ENCODE measurements at places on chromosomes 2 and 18.
A peak's percentile ranks its signal among the peaks of the same experiment; 100 is the strongest.

DNA sequence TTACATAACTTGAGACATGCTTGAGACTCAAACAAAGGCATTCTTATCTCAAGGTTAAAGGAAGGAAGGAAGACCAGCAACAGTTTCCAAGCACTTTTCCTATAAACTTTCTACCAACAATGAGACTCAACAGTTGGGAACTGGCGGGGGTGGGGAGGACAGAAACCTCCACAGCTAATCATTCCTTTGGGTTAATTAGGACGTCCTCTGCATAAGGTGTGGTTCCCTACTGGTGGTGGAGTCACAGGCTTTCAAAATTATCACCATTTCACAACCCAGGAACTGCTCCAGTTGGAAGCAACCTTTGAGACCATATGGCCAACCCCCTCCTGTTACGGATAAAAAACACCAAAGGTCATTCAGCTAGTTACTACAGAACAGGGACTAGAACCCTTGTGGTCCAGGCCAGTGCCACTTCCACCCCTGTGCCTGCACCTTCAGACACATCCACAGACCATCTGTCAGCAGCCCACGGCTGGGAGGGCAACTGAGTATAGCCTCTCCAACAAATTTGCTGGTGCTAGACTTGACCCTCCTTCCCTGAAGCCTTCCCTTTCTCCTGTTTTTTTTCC is 30.1 kb upstream of the ATL2 start:
- DNase-seq, result no peak

- no peak for DNase-seq
Observed at GRCh38 chr18:46636040-46636630, 20.9 kb downstream of the LOXHD1 start.

DNA sequence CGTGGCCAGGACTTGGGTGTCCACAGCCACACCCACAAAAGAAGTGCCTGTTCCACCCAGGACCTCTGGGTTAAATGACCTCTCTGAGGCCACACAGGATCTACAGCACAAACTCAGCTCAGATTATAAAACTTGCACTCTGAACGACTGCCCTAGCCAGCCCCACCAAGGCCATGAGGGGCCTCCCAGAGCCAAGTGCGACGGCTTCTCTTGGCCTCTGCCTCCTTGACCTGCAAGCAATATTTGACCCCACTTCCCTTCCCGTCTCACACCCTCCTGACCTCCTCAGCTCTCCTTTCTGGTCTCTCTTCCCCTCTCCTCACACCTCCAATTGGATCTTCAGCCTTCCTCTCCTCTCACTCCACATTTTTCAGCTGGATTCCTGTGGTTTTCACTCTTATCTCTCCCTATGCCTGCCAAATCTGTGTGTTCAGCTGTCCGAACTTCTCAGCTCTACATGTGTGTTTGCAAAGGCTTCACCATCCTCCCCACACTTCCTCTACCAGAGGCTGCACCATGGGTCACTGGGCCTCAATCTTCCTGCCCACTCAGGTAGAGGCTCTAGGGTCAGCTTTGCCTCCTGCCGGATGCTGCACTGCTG is 25.3 kb upstream of the STEAP3 start:
- DNase-seq, result no peak

GRCh38 chr18:51623653-51624052 is 426.2 kb upstream of the MEX3C start:
- no peak for DNase-seq

GRCh38 chr2:21281791-21282514 is 158.2 kb downstream of the TDRD15 start:
- no peak for DNase-seq

DNA sequence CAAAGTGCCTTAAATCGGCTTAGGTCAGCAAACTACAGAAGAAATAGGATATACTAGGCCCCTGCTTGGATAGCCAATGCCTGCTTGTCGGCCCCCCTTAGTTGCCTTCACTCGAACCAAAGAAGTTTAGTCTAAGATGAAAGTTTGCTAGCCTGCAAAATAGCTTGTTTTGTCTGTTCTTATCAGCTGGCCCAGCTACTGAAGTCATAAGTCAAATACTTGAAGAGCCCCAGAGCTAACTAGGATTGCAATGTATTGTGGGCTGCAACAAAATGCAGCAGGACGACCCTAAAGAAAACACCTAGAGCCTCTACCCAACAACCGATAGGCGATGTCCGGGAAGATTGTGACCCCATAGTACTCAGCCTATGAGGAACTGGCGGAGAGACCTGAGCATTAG is 183.5 kb upstream of the HS6ST1 start:
- DNase-seq, result no peak

GRCh38 chr18:41263956-41264355 is 691.1 kb upstream of the PIK3C3 start:
- DNase-seq, result no peak

DNA sequence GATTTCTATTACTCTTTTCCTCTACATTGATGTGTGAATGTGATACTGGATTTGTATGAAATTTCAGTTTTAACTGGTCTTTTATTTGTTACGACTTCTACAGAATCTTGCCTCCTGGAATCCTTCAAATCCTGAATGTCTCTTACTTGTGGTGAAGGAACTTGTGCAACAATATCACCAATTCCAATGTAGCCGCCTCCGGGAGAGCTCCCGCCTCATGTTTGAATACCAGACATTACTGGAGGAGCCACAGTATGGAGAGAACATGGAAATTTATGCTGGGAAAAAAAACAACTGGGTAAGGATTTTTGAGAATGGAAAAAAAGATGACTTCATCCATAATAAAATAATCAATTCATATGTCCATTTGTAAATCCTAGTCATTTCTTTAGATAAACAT is 134.6 kb downstream of the BABAM2 start:
- no peak for DNase-seq

DNA sequence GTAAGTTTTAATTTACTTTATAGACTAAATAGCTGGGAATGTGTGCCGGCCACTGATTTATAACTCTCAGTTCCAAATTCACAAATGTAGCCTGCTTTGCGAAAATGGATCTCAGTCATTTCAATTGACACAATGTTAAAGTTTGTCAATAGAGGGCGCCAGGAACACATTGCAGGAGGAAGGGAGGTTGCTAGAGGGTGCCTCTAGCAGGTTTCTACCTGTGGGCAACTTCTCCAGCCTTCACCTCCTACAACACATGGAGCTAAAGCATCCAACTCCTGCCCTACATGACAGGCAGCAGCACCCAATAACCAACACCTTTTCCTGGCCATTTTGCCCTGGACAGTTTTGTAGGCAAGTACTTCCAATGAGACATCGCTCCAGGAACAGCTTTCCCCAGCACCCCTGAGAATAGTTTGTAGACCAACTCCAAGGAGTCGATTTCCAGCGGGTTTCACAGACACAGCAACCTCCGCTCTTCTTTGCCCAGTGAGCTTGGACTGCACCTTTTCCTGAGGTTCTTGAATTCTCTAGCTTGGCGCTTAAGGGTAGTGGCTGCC is 784.8 kb upstream of the CDH2 start:
- DNase-seq, result no peak

GRCh38 chr2:238988752-238989151 is 140.9 kb downstream of the TWIST2 start:
- no peak for DNase-seq

DNA sequence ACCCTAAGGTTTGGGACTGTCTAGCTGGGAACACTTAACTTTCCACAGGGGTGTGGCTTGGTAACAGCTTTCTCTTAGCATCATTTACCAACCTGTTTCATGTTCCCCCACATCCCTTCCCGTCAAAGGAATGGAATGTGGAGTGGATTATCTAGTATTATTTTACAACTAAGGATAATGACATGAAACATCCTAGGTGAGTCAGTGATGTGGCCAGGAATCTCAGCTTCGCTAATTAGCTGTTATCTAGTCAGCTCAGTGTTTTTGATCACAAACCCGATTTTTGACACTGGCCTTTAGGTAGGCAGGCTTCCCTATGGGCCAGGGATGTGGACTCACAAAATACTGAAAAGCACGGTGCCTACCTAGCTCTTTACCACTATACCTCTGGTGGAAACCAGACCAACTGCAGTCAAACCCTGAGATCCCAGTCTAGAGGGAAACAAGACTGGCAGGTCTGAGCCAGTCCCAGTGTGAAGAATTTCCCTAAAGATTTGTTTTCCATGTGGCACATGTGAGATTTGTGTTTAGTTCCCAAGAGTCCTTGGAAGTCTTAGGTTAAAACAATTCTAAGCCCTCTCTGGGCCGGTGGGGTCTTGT is 2.8 kb upstream of the NRP2 start:
- no peak for DNase-seq

- DNase-seq, result no peak
Observed at GRCh38 chr18:59951591-59951990, 51.8 kb downstream of the PMAIP1 start.

GRCh38 chr2:37377187-37377532 is 32.7 kb downstream of the QPCT start:
- peak; percentile 48 for DNase-seq

- no peak for DNase-seq
Observed at GRCh38 chr18:35185771-35186170, 55.1 kb upstream of the ZNF397 start.

DNA sequence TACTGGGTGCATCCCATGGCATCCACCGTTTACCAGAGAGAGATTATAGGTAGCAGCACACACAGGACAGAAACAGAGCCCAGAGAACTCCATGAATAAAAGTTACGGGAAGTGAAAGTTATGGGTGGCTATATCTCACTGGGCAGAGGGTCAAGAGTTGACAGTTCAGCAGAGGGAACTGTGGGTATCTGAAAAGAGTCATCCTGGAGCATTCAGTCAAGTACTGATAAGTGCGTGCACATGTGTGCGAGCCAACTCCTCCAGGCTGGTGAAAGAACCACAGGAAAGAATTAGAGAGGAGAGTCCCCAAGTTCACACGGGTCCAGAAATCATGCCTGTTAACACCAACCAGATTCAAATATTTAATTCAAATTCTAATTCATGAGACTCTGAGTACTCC is 1588.2 kb downstream of the LRP1B start:
- DNase-seq, result no peak

DNA sequence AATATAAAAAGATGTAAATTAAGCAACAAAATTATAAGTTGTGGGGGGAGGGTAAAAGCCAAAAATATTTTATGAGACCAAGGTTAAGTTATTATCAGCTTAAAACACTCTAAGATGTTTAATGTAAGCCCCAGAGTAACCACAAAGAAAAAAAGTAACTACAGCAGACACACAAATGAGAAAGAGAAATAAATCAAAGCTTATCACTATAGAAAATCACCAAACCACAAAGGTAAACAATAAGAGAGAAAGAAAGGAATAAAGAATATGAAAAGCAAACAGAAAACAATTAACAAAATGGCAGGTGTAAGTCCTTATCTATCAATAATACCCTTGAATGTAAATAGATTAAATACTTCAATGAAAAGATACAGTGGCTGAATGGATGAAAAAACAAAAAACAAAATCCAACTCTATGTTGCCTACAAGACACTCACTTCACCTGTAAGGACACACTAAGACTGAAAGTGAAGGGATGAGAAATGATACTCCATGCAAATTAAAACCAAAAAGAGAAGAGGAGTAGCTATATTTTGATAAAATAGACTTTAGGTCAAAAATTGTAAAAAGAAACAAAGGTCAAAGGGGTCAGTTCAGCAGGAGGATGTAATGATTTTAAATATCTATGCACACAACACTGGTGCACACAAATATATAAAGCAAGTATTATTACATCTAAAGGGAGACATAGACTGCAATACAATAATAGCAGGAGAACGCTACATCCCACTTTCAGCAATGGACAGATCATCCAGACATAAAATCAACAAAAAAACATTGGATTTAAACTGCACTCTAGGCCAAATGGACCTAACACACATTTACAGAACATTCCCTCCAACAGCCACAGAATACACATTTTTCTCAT is 80.7 kb downstream of the PTPN2 start:
- DNase-seq, result peak; percentile 11

- DNase-seq, result no peak
Observed at GRCh38 chr2:62800618-62801017, 95.1 kb downstream of the EHBP1 start.

- no peak for DNase-seq
Observed at GRCh38 chr18:11872479-11873136, 21.4 kb downstream of the CHMP1B start.

DNA sequence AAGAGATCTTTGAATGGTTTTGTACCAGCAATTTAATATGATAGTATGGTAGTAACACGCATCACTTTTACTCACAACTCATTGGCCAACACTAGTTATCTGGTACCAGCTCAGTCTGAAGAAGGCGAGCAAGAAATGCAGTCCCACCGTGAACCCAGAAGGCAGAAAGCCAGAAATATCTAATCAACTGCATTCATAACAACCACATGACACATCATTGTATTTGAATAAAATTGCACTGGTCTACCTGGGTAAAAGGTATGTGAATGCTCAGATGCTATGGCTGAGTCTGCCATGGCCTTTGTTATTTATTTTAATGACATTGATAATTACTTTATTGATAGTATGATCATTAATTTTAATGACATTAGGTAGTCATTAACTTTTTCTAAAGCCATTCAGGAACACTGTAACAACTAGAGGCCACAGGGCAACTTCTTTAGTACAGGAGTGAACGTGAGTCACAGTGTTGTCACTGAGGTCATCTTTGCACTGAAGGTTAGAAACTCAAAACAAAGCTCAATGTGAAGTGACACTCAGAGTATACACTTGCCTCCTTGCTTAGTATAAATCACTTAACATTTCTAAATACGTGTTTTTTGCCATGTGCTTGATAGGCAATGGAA is 475.6 kb upstream of the TNP1 start:
- no peak for DNase-seq

GRCh38 chr2:212073360-212073759 is 465.2 kb downstream of the ERBB4 start:
- DNase-seq, result no peak

GRCh38 chr2:15031745-15032240 is 399.3 kb downstream of the LRATD1 start:
- peak; percentile 36 for DNase-seq

- DNase-seq, result peak; percentile 80
Observed at GRCh38 chr2:223835701-223836532, 1.5 kb downstream of the AP1S3 start.

Measured in GM06990 (cell line).